ENCODE measurements at places on chromosomes 16 and 17. TPM values are rescaled to one million over a fixed set of nuclear protein-coding genes. Genes with fewer than 3 reads are reported as not detected.

Gene PLLP
- 44.0 TPM for total RNA-seq

- no peak for DNase-seq
Measured at GRCh38 chr16:66427871-66428681, 981 bp downstream of the BEAN1 start.

DNA sequence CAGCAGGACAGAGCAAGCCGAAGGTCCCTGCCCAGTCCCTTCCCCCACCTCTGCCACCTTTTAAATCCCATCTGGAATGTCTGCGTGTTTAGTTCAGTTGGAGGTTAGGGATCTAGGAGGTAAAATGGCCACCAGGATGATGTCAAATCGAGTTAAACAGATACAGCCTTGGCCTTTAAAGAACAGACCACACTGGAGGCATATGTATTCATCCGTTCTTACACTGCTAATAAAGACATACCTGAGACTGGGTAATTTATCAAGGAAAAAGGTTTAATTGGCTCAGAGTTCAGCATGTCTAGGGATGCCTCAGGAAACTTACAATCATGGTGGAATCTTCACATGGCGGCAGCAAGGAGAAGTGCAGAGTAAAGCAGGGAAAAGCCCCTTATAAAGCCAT, 167.8 kb upstream of the CACNG5 start:
- no peak for DNase-seq

GRCh38 chr17:67833946-67834631, 8.8 kb downstream of the BPTF start:
- no peak for DNase-seq

Gene NLK
- 13.3 TPM for total RNA-seq

DNA sequence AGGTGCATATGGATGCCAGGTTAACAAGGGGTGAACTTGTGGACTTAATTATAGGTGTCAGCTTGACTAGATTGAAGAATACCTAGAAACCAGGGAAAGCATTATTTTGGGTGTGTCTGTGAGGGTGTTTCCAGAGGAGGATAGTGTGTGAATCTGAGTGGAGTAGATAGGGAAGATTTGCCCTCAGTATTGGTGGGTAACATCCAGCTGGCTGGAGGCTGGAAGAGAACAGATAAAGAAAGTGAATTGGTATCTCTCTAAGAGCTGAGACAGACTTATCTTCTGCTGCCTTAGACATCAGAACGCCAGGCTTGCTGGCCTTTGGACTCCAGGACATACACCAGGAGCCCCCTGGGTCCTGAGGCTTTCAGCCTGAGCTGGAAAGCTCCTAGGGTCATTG, 75.2 kb downstream of the CDRT15 start:
- DNase-seq = no peak

DNA sequence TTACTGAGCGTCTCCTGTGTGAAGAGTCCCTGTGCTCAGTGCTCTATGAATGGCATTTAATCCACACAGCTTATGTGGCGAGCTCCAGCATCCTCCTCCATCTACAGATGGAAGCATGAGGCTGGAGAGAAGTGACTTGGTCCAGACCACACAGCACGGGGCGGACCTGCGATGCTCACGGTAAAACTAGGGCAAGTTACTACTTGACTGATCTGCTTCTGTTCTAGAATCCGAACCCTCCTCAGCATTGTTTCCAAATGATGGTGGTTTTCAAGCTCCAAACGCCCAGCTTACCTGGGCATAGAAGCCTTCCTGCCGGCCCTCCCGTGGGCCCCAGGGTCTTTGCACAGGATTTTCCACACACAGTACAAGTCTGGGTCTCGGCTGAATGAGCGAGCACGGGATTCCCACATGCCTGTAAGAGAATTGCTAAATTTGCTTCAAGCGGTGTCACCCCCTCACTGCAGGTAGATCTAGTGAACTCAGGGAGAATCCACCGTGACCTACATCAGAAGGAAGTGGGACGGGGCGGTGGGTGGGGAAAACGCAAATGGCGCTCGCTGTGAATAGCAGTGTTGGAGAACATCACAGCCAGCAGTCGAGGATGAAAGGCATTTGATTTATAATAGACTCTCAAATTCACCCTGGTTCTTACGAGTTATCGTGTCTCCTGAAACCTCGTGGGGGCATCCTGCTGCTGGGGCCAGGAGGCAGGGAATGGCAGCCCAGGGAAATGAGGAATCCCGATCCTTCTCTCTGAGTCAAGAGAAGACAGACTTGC, 101.1 kb downstream of the CMIP start:
- DNase-seq = no peak

GRCh38 chr16:22081050-22081449, 11.3 kb upstream of the VWA3A start:
- DNase-seq = no peak

Measured in vagina (tissue), 2 donors.